ENCODE measurements at places on chromosomes 3 and 15. TPM values are rescaled to one million over a fixed set of nuclear protein-coding genes. Genes with fewer than 3 reads are reported as not detected.

Gene C3orf49
- not detected for total RNA-seq

Gene CHDH
- under 0.01 TPM for total RNA-seq

Gene DCLK3
- total RNA-seq: under 0.01 TPM

Gene ESYT3
- total RNA-seq: 0.19 TPM

Gene RETNLB
- total RNA-seq: not detected

Gene SLC22A13
- 0.58 TPM for total RNA-seq

Data from regular cardiac myocyte (primary cell).